Colonic mucosa (tissue), 4 donors: ENCODE measurements at places on chromosomes 3 and 15. TPM values are rescaled to one million over a fixed set of nuclear protein-coding genes. Genes with fewer than 3 reads are reported as not detected.

The PLSCR5 gene
- not detected for total RNA-seq

The ZPLD1 gene
- total RNA-seq = 0.05 TPM

The ZNF80 gene
- not detected for total RNA-seq

The APOD gene
- total RNA-seq = 13.1 TPM

The GOLGA8G gene
- not detected for total RNA-seq

The GXYLT2 gene
- 7.3 TPM for total RNA-seq

The PPP1R14D gene
- total RNA-seq = 137 TPM

The GUCA1C gene
- not detected for total RNA-seq

The CHRM5 gene
- not detected for total RNA-seq

The PPP1R2 gene
- 55.8 TPM for total RNA-seq

The CCR1 gene
- 0.57 TPM for total RNA-seq

The CRYBG3 gene
- 22.2 TPM for total RNA-seq

The MAP3K13 gene
- total RNA-seq = 34.0 TPM

The CLEC3B gene
- 9.6 TPM for total RNA-seq

The ZNF445 gene
- 14.6 TPM for total RNA-seq

The HIGD2B gene
- not detected for total RNA-seq

The ADGRG7 gene
- total RNA-seq = 3.2 TPM

The GPR62 gene
- total RNA-seq = not detected

The PRTG gene
- 0.32 TPM for total RNA-seq

The ZNF35 gene
- 7.4 TPM for total RNA-seq

The GABRB3 gene
- total RNA-seq = 0.72 TPM

The CD86 gene
- total RNA-seq = 0.57 TPM

The GOLGA8T gene
- 0.16 TPM for total RNA-seq
